CD8-positive, alpha-beta memory T cell (primary cell): ENCODE measurements at places on chromosomes 7 and 10. TPM values are rescaled to one million over a fixed set of nuclear protein-coding genes. Genes with fewer than 3 reads are reported as not detected.

GRCh38 chr7:27991006-27991528, 189.5 kb downstream of the JAZF1 start:
- DNase-seq = no peak

DNA sequence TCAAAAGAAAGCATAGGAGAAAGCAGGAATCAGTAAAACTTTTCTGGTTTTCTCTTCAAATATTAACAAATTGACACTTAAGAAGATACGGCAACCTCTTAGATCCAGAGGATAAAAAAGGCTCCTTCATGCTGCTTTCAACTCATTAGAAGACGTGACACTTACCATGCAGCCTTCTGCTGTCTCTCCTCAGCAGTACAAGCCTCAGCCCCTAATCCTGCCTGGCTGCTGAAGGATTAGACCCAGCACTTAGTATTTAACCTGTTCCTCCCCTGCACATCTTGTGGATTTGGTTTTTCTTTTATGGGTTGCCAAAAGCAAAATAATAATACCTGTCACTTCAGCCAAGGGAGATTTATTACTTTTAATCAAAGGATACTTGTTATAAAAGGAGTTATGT, 108.4 kb downstream of the LYZL1 start:
- DNase-seq = no peak

GRCh38 chr7:80002865-80003264, 131.8 kb upstream of the GNAI1 start:
- DNase-seq = no peak

DNA sequence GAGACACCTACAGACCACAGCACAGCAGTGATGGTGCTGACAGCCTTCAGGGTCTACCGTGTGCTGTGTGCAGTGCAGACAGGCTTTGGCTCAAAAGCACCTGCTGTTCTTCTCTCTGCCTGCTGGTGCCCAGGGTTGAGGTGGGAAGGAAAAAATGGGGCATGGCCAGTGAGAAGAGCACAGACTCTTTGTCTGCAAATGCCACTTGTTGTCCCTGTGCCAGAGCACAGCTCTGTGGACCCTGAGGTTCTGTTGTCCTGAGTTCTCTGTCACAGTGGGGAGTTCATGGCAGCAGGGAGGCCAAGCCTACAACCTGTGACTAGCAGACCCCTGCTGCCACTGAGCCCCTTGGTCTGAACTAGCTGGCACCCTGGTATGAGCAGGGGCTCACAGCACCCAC, 376.7 kb downstream of the GLRX3 start:
- no peak for DNase-seq

DNA sequence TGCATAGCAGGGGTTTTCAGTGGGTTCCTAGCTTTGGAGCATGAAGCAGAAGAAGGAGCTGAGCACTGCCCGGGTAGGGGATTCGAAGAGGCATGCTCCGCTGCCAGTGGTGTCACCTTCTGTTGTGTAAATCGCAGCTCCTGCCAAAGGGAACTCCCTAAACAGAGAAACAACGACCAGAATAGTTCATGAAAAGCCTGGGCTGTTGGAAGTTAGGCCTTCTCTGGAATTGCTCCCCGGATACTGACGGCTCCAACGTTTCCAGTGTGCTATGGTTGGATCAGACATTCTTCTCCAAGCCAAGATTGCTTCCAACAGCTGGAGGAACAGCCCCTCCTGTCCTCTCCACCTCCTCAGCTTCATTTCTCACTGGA, 546.0 kb upstream of the FZD8 start:
- DNase-seq = no peak

DNA sequence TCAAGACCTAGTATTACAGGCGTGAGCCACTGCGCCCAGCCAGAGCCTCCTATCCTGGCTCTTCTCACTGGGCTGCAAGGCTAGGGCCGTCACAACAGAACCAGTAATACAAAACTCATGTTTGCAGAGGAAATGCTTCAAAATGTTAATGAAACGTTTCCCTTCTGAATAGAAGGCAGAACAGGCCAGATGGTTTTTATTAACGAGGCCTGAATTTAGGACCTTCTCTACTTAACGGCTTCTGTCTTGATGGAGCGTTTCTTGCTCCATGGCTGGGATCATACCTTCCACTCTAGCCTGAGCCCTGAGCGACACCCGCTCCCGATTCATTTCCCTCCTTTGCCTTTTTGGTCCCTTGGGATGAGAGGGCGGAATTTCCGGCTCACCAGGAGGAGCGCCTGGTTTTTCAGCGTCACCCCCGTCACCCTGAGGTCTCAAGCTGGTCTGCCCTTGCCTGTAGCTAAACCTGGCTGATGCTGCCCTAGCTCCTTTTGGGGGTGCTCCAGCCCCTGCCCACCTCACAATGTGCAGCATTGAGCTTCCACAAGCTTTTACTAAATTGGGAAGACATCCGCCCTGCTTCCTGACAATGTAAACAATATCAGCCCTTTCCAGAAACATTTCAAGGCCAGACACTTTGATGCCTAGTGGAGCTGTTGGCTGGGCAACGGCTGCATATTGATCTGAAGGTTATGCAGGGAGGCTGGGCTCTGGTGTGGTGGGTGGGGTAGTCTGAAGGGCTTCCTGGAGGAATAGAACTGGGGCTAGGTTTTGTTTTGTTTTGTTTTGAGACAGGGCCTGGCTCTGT, 5.2 kb downstream of the CLIP2 start:
- no peak for DNase-seq

DNA sequence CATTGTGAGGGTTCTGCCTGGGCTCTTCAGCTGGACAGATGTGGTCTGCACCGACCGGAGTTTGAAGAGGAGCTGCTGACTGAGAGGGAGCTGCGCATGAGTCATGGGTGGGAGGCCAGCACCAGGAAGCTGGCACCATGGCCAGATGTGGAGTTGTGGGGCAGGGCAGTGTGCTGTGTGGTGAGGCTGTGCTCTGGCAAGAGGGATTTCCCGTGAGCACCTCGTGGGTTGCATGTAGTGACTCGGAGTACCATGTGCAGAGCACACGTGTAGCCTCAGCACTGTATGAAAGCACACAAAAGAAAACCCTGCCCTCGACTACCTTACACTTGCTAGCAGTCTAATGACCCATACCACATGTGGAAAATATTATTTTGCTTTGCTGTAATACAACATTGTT, 103.4 kb downstream of the WNT2 start:
- DNase-seq = no peak

The TPST1 gene
- 1.9 TPM for total RNA-seq
